Muscle of leg (tissue), 16 donors: ENCODE measurements at places on chromosomes 13 and 19. TPM values are rescaled to one million over a fixed set of nuclear protein-coding genes. Genes with fewer than 3 reads are reported as not detected.
A peak's percentile ranks its signal among the peaks of the same experiment; 100 is the strongest.

DNA sequence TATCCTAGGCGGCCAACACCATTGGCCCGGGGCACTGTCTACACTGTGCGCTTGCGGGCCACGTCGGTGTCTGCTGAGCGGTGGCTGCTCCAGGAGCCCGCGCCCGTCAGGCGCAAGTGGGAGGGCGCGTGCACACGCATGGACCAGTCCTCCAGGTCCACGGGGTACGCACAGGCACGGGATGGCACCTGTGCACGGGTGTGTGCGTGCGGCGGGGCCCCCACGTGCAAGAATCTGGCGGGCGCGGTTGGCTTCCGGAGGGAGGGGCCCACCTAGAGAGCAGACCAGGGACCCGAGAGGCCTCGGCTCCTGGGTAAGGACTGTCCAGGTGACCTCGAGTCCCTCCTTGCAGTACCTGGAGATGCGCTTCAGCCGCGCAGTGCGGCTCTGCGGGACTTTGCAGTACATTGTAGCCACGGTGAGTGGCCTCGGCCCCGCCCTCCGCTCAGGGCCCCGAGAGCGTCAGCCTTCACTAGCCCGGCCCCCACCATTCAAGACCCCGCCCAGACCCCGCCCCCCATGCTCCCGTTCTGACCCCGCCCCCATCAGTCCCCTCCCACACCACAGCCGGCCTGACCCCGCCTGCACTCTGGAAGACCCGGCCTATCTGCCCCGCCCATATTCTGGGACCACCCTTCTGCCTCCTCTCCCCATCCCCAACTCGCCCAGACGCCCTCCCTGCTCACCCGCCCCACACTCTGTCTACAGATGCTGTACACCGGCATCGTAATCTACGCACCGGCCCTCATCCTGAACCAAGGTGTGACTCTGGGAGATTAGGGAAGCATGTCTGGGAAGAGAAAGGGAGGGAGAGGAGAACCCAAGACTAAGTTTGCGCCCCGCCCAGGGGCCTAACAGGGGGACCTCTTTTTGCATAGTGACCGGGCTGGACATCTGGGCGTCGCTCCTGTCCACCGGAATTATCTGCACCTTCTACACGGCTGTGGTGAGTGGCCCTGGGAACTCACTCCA lies 2.3 kb downstream of the SLC5A5 start:
- no peak for DNase-seq

- DNase-seq, result no peak
These were observed 36.0 kb upstream of the ADGRE1 start for GRCh38 chr19:6851359-6851758.

- no peak for DNase-seq
These were observed 30.4 kb downstream of the DHRS12 start for GRCh38 chr13:51773515-51773914.

GRCh38 chr19:14496834-14497227 lies 904 bp upstream of the GIPC1 start:
- DNase-seq, result no peak

- no peak for DNase-seq
These were observed 1.3 kb upstream of the CEACAM20 start for GRCh38 chr19:44530777-44531176.

DNA sequence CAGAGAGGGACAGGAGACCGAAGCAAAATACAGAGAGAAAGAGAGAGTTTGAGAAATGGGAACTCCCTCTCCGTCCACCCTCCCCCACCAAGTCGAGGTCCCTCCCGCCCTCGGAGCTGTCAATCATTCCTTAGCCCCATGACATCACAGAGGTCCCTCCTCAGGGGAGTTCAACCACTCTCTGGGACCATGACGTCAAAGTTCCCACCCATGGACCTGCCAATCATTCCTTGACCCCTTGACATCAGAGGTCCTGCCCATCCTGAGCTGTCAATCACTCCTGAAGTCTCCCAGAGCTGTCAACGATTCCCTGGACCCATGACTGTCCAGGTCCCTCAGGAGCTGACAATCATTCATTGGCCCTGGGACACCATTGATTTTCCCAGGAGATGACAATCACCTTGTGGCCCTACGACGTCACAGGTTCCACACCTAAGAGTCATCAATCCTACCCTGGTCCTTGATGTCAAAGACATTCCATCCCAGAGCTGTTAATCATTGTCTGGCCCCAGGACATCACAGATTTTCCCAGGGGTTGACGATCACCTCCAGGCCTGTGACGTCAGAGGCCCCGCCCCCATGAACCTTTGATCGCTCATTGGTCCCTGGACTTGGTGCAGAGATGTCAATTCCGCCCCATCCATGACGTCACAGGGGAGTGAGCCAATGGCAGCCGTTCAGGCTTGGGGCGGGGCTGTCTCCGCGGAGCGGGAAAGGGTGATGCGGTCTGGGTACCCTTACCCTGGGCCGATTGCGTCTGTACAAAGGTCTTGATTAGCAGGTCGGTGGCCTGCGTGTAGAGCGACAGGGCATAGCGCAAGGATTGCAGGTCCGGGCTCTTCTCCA lies 61.7 kb downstream of the COLGALT1 start:
- no peak for DNase-seq

DNA sequence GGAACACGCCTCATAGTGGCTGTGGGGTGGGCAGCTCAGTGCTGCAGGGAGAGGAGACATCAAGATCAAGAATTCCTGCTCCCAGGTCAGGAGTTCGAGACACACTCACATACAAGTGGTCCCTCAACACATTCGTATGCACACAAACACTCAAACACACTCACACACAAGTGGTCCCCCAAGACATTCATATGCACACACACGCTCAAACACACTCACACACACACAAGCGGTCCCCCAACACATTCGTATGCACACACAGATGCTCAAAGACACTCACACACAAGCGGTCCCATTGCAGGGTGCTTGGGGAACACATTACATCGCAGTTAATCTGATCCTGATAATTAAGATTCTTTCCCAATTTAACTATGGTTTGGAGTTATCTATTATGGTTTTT lies 28.2 kb downstream of the FCGBP start:
- DNase-seq, result no peak

DNA sequence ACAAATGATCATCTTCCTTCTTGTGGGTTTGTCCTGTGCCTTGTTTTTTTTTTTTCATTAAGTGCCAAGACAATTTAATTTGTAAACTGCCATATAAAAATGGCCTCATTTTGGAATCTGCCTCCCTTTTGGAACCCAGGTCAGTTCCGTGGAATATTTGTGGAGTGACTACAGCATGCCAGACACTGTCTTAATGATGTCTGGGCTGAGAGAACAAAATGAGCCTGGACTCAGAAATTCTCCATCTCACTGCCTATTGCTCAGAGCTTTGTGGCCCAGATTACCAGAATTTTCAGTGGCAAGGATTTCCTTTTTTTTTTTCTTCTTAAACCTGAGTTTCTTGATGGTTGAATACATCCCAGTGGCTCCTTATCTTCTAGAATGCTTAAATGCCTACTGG lies 340.6 kb downstream of the ENOX1 start:
- DNase-seq, result no peak

- peak; percentile 96 for DNase-seq
These were observed 11.6 kb upstream of the JUND start for GRCh38 chr19:18292810-18293641.

DNA sequence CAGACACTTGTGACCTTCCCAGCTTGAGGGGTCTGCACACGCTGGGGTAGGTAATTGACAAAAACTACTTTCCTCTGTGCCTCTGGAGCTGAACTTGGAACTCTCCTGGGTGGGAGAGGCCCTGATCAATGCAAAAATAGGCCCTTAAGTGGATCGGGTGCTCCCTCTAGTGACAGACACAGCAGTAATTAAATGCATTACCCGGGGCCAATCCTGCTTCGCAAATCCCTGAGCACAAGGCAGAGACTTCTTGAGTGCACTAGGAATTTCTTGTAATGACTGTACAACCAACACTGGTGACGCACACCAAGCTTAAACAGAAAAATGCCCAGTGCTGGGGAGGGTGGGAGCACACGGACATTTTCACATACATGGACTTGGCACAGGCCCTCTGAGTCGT lies 10.6 kb upstream of the UBE2S start:
- DNase-seq, result peak; percentile 87

- DNase-seq, result no peak
These were observed 402.7 kb downstream of the IRS2 start for GRCh38 chr13:109383683-109384082.

DNA sequence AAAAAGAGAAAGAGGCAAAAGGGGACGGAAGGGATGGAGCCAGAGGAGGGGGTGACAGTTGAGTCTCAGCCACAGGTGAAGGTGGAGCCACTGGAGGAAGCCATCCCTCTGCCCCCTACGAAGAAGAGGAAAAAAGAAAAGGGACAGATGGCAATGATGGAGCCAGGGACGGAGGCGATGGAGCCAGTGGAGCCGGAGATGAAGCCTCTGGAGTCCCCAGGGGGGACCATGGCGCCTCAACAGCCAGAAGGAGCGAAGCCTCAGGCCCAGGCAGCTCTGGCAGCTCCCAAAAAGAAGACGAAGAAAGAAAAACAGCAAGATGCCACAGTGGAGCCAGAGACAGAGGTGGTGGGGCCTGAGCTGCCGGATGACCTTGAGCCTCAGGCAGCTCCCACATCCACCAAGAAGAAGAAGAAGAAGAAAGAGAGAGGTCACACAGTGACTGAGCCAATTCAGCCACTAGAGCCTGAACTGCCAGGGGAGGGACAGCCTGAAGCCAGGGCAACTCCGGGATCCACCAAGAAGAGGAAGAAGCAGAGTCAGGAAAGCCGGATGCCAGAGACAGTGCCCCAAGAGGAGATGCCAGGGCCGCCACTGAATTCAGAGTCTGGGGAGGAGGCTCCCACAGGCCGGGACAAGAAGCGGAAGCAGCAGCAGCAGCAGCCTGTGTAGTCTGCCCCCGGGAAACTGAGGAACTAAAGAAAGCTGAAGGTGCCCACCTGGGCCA lies 2.5 kb downstream of the POLR1G start:
- DNase-seq, result no peak

GRCh38 chr19:18791315-18791678 lies 192 bp upstream of the COMP start:
- no peak for DNase-seq

GRCh38 chr19:33362508-33363228 lies 10.8 kb upstream of the CEBPG start:
- DNase-seq, result no peak

- DNase-seq, result no peak
These were observed 16.6 kb downstream of the GJA3 start for GRCh38 chr13:20144141-20144850.

GRCh38 chr13:54574791-54575190 lies 1546.2 kb downstream of the OLFM4 start:
- DNase-seq, result no peak

DNA sequence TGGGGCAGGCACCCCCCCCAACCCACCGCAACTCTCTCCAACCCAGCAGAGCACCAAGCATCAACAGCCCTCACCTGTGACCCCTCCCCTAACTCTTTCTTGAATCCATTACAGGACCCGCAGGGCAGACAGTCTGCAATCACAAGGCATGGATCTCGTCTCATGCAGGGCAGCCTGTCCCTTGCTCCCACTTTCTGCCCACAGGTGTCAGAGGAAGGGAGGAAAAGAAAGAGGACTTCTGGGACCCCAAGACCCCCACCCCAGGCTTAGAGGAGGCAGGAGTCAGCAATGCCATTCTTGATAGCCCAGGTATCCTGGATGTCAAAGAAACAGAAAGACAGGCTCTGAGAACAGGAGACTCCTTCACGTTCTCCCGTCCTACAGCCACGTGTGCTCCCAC lies 47.4 kb upstream of the TUBGCP3 start:
- no peak for DNase-seq

- DNase-seq, result peak; percentile 48
These were observed 7.6 kb downstream of the KLHL26 start for GRCh38 chr19:18644196-18645034.

DNA sequence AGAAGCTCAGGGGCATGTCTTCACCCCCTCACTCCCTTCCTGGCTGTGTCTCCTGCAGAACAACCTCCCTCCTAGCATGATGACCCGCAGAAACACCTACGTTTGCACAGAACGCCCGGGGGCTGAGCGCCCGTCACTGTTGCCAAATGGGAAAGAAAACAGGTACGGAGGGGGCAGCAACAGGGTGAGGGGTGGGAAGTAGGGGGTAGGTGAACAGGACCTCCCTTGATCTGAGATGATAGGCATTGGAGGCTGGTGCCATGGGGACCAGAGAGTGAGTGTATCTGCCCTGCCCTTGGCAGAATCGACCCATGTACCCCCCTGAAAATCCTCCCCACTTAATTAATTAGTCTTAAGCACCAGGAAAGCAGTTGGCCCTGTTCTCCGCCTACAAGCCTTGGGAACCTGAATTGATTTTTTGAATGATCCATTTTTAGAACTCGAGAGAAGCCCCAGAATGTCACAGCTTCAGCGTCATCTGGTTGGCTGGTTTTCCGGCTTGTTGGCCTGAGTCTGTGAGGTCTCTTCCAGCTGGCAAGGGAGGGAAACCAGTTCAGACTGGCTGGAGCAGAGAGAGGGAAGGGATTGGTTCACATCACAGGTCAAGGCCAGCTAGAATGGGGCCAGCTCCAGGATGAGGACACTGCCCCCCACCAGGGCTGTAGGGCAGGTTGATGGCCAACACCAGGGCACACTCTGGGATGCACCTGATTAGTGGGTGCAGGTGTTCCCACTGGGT lies 28.2 kb downstream of the CKM start:
- peak; percentile 64 for DNase-seq

- peak; percentile 64 for DNase-seq
These were observed 2.5 kb upstream of the KEAP1 start for GRCh38 chr19:10505583-10506229.

The ZNF563 gene
- 3.3 TPM for polyA plus RNA-seq

The ZNF568 gene
- polyA plus RNA-seq, result 30.7 TPM

The KLK2 gene
- polyA plus RNA-seq, result not detected

The ZNF576 gene
- polyA plus RNA-seq, result 10.7 TPM

The C19orf38 gene
- polyA plus RNA-seq, result 3.0 TPM

The ZNF682 gene
- 5.7 TPM for polyA plus RNA-seq

The MAP3K10 gene
- polyA plus RNA-seq, result 10.2 TPM

The CD37 gene
- polyA plus RNA-seq, result 27.7 TPM

The ZNF560 gene
- 0.10 TPM for polyA plus RNA-seq

The SSC5D gene
- polyA plus RNA-seq, result 38.8 TPM

The SIGLEC10 gene
- 0.73 TPM for polyA plus RNA-seq
